ENCODE measurements at places on chromosomes 3 and 15. TPM values are rescaled to one million over a fixed set of nuclear protein-coding genes. Genes with fewer than 3 reads are reported as not detected.

DNA sequence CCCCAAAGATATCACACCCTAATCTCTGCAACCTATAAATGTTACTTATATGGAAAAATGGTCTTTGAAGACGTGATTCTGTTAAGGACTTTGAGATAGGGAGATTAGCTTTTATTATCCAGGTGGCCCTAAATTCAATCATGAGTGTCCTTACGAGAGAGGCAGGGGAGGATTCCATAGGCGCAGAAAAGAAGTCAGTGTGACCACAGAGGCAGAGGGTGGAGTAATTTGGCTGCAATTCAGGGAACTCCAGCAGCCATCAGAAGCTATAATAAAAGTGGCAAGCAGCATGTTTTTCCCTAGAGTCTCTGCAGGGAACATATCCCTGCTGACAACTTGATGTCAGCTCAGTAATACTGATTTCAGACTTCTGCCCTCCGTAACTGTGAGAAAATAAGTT lies 315.2 kb upstream of the ROBO2 start:
- no peak overlapping the region for H3K27ac ChIP-seq
- H3K4me3 ChIP-seq: no peak overlapping the region
- no peaks in the 10 kb centered on the region for H3K36me3 ChIP-seq

GRCh38 chr3:52534281-52535183 lies 875 bp upstream of the NT5DC2 start:
- no peak for DNase-seq
- H3K36me3 ChIP-seq: no peaks in the 10 kb centered on the region
- H3K4me3 ChIP-seq: peak overlapping the region; percentile 64
- no peaks in the 10 kb centered on the region for H3K27me3 ChIP-seq
- peaks cover 81% of the 10 kb centered on the region for H3K4me1 ChIP-seq
- peak overlapping the region; percentile 77 for H3K27ac ChIP-seq

DNA sequence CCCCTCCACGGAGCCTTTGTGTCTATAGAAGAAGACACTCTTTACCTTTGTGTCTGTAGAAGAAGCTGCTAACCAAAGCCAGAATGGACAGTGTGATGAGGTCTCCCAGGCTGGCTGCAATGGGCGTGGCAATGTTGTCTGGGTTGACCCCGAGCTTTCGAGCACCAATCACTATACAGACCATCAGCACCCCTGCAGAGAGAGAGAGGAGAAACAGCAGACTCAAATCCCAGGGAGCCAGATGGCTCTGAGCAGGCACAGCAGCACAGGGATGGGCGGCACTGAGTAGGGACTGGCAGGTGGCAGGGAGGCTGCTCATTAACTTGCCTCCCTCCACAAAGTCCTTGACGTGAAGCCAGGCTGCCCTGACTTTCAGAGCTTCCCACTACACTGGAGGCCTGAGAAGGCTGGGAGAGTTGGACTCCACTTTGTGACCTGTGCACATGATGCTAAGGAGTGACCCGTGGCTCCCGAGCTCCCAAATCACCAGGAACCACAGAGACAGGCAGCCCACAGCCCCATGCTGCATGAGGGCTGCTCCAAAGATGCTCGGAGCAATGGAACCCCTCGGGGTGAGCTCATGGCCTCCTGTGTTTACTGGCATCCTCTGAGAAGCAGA lies 53.9 kb downstream of the ROPN1B start:
- DNase-seq: no peak
- no peak overlapping the region for H3K27ac ChIP-seq
- no peaks in the 10 kb centered on the region for H3K4me1 ChIP-seq
- H3K27me3 ChIP-seq: no peaks in the 10 kb centered on the region
- H3K4me3 ChIP-seq: no peak overlapping the region

DNA sequence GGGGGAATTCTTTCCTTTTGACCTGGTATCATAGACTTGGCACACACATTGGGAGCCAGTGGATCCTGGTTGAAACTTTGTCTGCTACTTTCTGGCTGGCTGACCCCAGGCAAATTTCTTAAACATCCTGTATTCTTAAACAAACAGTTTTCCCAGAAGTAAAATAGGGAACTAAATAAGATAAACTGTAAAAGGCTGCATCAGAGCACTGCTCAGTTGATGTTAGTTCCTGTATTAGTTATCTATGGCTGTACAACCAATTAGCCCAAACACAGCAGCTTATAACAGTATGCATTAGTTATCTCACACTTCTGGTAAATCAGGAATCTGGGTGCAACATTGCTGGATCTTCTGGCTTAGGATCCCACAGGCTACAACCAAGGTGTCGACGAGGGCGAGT lies 73.1 kb upstream of the SLCO3A1 start:
- no peaks in the 10 kb centered on the region for H3K36me3 ChIP-seq
- no peaks in the 10 kb centered on the region for H3K27me3 ChIP-seq
- H3K27ac ChIP-seq: no peak overlapping the region
- H3K4me3 ChIP-seq: no peak overlapping the region
- H3K4me1 ChIP-seq: peaks cover 11% of the 10 kb centered on the region

DNA sequence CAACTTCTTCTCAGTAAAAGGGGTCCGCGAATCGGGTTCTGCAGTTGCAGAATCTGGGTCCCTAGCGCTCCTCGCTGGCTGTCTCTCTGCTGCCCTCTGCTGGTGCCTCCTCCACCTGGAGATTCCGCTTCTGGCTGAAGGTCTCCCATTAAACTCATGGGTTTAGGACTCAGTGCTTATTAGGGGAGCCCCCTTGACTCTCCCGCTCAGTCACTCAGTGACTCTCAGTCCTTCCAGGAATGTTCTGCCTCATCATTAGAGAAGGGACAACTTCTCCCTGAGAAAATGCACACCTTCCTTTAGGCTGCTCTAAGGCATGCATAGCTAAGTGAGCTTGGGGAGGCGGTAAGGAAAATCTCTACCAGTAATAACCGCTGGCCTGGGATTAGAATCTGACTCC lies 7.1 kb downstream of the CPN2 start:
- no peaks in the 10 kb centered on the region for H3K4me1 ChIP-seq
- no peak overlapping the region for H3K4me3 ChIP-seq
- peak; percentile 77 for DNase-seq
- H3K27me3 ChIP-seq: peaks cover 13% of the 10 kb centered on the region
- H3K27ac ChIP-seq: no peak overlapping the region

DNA sequence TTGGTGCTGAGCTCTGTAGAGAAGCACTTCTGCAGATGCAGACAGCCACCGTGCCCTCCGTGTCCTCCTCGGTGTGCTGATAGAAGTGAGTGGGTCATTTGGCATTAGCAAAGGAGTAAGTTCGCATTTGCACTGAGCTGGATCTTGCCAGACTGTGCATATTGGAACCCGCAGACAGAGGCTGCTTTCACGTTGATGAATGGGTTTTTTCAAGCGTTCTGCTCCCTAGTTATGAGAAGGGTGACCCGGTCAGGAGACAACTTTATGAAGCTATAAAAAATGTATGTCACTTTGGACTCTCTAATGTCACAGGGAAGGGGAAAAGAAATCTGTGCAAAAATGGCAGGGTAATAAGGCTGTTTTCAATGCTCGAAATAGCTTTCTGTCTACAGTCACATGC lies 739.4 kb downstream of the MCTP2 start:
- DNase-seq: no peak
- no peaks in the 10 kb centered on the region for H3K36me3 ChIP-seq
- no peak overlapping the region for H3K27ac ChIP-seq
- no peaks in the 10 kb centered on the region for H3K27me3 ChIP-seq

DNA sequence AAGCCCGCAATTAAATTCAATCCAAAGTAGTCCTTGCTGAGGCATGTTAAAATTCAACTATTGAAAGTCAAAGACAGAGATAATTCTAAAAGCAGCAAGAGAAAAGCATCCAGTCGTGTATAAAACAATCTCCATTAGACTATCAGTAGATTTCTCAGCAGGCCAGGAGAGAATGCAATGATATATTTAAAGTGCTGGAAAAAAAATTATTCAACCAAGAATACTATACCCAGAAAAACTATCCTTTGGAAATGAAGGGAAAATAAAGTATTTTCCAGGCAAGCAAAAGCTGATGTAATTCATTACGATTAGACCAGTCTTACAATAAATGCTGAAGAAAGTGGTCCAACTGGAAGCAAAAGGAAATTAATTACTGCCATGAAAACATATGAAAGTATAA lies 113.5 kb downstream of the TRIM42 start:
- H3K27me3 ChIP-seq: no peaks in the 10 kb centered on the region
- no peaks in the 10 kb centered on the region for H3K4me1 ChIP-seq
- H3K36me3 ChIP-seq: no peaks in the 10 kb centered on the region
- H3K27ac ChIP-seq: no peak overlapping the region
- no peak for DNase-seq

GRCh38 chr3:51500632-51501131 lies 867 bp upstream of the DCAF1 start:
- peak; percentile 51 for DNase-seq
- no peaks in the 10 kb centered on the region for H3K27me3 ChIP-seq
- peak overlapping the region; percentile 94 for H3K27ac ChIP-seq
- H3K4me3 ChIP-seq: peak overlapping the region; percentile 95
- H3K36me3 ChIP-seq: peaks cover 10% of the 10 kb centered on the region
- H3K4me1 ChIP-seq: peaks cover 14% of the 10 kb centered on the region

- peaks cover 9% of the 10 kb centered on the region for H3K4me1 ChIP-seq
- no peak within 1 kb of the TSS for H3K4me3 ChIP-seq
- no peaks in the 10 kb centered on the region for H3K36me3 ChIP-seq
- no peaks in the 10 kb centered on the region for H3K27me3 ChIP-seq
Measured at GRCh38 chr3:100114413-100115030, at the start of gene FILIP1L. Gene FILIP1L, minus strand, starts transcription at chr3:100114501.

- H3K4me3 ChIP-seq: no peak overlapping the region
- H3K36me3 ChIP-seq: no peaks in the 10 kb centered on the region
- no peak overlapping the region for H3K27ac ChIP-seq
- no peaks in the 10 kb centered on the region for H3K27me3 ChIP-seq
Measured at GRCh38 chr3:119175872-119176756, 2.7 kb downstream of the UPK1B start.

GRCh38 chr3:90055666-90056065 lies 948.2 kb downstream of the EPHA3 start:
- DNase-seq: no peak
- no peaks in the 10 kb centered on the region for H3K36me3 ChIP-seq
- H3K27ac ChIP-seq: no peak overlapping the region
- no peaks in the 10 kb centered on the region for H3K4me1 ChIP-seq

DNA sequence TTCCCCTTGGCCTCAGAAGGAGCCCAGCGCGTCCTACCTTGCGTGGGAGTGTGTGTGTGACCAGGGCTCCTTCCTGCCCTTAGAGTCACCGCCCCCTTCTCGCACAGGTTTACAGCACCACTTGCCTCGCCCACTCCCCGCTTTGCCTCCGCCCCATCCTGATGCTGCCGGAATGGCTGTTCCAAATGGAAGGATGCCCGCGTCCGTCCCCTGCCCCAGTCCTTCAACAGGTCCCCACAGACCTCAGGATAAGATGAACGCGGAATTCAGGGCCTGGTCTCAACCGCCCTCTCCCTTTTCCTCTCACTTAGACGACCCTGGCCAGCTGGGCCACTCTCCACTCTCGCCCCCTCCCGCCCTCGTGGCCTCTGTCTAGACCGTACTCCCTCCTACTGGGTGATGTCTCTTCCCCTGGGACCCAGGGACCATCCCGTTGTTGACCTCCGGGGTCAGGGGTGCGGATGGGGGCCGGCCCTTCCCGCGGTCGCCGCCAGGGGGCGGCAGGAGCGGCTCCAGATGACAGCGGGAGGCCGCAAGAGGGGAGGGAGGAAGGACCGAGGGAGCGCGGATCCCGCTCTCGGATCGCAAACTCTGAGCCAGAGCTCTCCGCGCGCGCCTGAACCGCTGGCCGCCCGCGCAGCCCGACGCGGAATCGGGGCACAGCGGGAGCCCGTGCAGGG lies at the start of gene THSD4:
Gene THSD4 (plus strand): TSS at position 585 of the 680 bp plus-strand sequence.
- H3K36me3 ChIP-seq: no peaks in the 10 kb centered on the region
- DNase-seq: peak; percentile 90
- H3K27me3 ChIP-seq: no peaks in the 10 kb centered on the region
- peaks cover 7% of the 10 kb centered on the region for H3K4me1 ChIP-seq

Gene CADM2
- 0.83 TPM for total RNA-seq

DNA sequence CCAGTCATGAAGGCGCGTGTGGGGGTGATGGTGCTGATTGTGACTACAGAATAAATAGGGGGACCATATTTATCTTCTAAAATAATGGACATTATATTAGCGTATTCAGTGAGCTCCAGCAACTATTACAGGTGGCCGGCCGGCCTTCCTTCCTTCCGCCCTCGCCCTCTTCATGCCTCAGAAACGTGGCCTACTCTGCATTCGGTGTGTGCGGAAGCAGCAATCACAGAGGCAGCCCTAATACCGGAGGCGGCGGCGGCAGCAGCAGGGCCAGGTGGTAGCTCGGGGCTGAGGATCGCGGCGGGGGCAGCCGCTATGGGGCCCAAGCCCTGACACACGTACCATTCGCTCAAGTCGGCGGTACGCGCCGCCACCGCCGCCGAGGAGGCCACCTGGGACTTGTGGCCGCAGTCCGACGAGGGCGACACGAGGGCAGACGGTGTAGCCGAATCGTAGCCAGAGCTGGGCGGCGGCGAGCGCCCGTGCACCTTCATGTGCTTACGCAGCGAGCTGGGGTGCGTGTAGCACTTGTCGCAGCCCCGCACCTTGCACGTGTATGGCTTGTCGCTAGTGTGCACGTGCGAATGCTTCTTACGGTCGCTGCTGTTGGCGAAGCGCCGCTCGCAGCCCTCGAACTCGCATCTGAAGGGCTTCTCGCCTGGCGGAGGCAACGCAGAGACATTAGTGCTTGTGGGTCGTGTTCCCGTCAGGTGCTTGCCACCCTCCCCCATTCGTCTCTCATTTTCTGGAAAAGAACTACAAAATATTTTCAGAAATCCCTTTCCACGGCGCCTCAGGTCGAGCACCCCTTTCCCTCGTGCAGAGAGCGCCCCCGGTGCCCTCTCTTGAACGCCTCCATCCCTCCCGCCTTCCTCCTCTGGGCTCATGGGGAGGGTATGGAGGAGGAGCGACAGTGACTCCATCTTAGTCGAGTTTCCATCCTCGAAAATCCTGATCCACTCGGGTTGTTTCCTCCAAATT lies 15.5 kb downstream of the ZIC4 start:
- no peak overlapping the region for H3K27ac ChIP-seq
- H3K36me3 ChIP-seq: no peaks in the 10 kb centered on the region
- no peak overlapping the region for H3K4me3 ChIP-seq

DNA sequence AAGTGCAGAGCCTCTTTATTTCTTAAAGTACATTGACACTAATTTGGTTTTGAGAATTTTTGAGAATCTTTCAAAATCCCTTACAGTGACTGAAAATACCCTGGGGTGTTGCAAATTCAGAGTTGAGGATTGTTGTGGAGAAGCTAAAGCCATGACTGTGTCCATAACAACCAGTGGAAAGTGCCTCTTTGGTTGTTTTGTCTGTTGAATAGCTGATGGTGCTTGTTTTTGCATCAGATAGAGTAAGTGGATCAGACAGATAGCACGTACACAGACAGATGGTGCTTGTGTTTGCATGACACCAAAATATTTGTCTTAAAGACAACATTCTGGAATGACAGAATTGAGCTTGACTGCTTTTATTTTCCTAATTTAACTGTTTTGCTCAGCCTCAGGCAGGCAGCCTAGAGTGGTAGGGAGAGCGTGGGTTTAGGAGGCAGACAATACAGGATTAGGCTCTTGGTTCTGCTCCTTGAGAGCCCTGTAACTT lies 265.0 kb downstream of the IL20RB start:
- H3K36me3 ChIP-seq: no peaks in the 10 kb centered on the region
- no peaks in the 10 kb centered on the region for H3K4me1 ChIP-seq
- no peaks in the 10 kb centered on the region for H3K27me3 ChIP-seq
- no peak for DNase-seq
